ENCODE measurements at places on chromosomes 13 and 19.
A peak's percentile ranks its signal among the peaks of the same experiment; 100 is the strongest.

- no peak for DNase-seq
These were observed 1466.3 kb downstream of the PCDH9 start for GRCh38 chr13:65763811-65764210.

DNA sequence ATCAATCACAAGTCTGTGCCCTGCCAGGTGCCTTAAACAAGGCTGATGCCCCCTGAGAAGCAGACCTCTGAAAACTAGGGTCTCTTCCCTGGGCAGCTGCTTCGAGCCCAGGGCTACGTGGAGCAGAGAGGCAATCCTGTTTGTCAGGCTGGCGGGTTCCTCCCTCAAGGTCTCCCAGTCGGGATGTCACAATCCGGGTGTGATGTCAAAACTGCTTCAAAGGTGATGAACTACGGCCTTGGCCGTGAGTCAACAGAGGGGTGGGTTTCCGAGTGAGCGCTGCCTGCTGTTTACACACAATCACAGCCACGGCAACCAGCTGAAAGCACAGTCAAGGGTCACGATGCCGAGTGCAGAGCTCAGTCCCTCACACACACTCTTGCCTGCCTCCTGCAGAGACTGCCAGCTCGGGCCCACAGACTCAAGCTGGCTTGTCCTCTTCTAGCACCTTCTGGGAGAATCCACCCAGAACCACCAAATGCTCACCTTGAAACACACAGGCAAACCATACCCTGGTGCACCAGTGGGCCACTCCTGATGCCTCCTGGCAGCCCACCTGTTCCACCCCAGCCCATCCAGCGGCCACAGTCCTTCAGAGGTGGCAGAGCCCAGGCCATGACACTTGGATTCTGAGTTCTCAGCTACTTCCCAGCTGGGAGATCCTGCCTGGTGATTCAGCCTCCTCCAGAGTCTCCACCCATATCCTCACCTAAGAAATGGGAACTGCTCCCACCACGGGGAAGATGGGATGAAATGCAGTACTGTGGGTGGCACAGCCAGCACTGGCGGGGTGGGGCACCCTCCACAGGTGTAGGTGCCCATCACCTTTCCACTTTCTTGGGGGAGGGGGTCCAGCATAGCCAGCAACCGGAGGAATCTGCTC is 6.8 kb downstream of the ELL start:
- peak; percentile 92 for DNase-seq

DNA sequence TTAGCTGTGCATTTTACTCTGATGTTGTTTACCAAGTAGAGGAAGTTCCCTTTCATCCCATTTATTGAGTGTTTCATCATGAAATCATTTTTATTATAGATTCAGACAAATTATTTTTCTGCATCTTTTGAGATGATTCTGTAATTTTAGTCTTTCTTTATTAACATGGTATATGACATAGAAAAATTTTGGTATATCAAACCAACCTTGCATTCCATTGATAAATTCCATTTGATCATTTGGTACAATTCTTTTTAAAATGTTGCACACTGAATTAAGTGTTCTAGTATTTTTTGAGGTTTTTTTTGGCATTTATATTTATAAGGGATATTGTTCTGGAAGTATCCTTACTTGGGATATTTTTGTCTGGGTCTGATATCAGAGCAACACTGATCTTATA is 308.4 kb downstream of the DLEU7 start:
- DNase-seq: no peak

DNA sequence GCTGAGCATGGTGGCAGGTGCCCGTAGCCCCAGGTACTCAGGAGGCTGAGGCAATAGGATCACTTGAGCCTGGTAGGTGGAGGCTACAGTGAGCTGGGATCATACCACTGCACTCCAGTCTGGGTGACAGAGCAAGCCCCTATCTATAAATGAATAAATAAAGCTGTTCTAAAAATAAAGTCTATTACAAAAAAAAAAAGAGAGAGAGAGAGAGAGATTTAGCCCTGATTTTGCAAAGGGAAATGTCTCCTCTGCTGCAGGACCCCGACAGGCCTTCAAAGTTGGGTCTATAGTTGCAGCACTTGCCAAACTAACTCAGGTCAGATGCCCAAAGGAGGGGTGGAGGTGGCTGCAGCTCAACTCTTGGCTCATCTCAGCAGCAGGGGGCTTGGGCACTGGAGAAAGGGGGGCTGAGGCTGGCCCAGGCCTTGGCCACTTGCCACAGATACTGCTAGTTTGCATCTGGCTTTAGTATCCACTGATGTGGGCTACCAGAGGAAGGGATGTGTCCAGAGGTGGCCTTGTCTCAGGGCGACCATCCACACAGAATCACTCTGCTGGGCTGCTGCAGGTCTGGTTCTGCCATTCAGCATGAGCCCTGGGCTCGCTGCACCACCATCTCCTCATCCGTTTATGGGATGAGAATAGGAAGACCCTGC is 30.8 kb upstream of the AKT2 start:
- DNase-seq: no peak

DNA sequence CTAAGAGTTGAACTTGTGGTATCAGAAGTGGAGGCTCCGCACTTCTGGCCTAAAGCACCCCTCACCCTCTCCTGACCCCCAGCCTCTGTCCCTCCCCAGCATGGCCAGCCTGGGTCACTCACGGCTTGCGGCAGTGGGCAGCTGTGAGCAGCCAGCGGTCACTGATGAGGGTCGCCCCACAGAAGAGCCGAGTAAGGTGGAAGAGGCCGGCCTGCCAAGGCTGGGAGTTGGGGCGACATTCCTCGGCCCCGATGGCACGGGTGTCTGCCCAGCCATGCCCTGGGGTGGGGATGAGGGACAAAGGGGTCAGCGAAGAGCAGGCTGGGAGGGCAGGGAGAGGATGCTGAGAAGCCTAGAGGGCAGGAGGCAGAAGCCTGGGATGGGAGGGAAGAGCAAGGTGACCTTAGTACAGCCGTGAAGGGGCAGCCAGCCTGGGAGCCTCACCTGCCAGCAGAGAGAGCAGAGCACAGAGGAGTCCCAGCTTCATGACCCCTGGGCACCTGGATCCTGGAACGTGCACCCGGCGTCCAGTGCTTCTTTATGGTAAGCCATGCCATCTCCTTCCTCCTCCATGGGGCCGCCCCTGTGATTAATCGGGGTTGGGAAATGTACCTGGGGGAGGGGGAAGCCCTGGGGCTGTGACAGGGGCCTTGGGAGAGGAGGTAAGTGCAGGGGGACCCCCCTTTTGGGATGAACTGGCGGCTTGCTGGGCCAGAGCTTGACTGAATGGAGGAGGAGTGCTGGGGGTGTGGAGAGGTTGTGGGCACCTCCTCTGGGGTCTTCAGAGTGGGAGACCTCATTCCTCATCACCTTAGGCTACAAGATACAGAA is 7.9 kb upstream of the KLK8 start:
- no peak for DNase-seq

DNA sequence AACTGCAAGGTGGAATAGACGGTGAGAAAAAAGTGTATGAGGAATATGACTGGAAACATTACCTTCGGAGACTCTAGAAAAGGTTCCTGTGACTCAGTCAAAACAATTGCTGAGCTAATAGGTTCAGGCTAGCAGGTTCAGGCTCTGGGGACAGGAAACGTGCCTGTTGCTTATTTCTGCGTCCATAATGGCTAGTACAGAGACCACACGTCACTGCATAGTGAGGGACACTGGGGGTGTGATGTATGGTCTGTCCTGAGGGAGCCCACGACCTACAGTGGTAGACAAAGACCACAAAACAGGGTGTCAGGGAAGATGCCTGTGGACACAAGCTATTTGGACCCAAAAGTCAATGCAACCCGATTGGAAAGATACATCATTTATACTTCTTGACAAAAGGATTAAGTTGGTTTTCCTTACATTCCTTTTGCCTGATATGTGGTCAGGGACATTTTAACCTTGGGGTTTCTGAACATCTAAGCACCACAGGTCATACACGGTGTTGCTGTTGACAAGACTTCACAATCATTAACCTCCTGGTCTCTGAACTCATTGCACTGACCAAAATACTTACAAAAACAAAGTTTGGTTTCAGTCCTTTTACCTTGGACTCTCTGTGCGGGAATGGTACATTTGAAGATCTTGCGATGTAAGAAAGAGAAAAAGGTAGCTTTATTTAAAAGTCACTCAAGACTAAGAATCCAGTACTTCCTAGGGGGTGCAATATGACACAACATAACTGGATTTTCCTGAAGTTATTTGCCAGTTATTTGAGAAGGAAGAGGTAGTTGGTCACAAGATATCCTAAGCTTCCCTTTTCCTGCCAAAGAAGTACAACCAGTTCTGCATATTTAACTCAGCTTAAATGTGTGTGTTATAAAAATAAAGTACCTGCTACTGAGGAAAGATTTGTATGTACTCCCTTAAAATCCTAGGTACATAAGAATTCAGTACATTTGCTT is 20.0 kb downstream of the CRYL1 start:
- no peak for DNase-seq

GRCh38 chr19:1027650-1028061 is 1.2 kb downstream of the CNN2 start:
- no peak for DNase-seq

DNA sequence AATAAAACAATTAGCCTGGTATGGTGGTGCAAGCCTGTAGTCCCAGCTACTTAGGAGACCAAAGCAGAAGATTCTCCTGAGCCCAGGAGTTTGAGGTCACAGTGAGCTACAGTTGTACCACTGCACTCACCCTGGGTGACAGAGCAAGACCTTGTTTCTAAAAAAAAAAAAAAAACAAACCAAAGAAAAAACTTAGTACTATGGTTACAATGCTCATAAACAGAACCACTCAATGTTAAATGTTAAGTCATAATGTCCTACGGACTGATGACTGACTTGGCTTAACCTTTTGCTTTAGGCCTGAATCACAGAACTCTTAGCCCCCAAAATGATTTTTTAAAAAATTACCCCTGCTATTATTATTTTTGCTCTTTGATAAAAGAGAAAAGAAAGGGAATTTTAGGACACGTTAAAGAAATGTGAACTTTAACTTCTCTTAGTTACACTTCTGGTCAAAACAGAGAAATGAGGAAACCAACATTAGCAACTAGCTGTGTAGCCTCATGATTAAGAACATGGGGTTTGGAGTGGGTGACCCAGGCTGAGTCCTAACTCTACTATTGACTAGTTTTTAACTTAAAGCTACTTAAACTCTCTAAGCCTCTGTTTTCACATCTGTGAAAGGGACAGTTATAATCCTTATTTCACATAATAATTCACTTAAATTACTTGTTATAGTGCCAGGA is 13.7 kb upstream of the ELF1 start:
- no peak for DNase-seq

DNA sequence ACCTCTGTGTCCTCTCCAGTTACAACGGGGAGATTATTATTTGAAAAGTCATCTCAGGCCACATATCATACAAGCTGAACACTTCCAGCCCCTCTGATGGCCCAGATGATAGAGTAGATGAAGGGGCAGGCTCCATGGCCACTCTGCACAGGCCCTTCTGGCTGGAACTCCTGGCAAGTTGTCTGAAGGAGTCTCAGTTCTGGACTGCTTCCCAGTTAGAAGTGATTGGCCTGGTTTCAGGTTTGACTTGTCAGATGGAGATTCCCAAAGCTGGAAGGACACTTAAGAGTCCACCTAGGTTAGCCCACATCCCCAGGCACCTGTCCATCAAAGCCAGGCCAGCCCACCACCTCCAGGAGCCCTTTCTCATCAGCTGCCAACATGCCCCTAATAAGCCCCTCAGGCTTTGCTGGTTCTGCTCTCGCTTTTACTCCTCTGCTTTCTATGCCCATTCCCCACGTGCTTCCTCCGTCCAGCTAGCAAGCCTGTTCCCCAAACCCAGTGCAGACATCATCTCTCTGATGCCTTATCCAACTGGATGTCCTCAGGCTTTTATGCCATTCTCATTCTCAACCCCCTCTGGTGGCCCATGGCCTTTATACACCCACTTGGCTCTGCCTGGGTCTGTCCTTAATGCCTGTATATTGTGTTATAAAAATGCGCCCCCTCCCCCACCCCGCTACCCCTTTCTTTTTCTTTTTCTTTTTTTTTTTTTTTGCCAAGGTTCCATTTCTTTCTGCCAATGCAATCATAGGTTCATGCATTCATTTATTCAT is 56.5 kb downstream of the HSPH1 start:
- peak; percentile 65 for DNase-seq

DNA sequence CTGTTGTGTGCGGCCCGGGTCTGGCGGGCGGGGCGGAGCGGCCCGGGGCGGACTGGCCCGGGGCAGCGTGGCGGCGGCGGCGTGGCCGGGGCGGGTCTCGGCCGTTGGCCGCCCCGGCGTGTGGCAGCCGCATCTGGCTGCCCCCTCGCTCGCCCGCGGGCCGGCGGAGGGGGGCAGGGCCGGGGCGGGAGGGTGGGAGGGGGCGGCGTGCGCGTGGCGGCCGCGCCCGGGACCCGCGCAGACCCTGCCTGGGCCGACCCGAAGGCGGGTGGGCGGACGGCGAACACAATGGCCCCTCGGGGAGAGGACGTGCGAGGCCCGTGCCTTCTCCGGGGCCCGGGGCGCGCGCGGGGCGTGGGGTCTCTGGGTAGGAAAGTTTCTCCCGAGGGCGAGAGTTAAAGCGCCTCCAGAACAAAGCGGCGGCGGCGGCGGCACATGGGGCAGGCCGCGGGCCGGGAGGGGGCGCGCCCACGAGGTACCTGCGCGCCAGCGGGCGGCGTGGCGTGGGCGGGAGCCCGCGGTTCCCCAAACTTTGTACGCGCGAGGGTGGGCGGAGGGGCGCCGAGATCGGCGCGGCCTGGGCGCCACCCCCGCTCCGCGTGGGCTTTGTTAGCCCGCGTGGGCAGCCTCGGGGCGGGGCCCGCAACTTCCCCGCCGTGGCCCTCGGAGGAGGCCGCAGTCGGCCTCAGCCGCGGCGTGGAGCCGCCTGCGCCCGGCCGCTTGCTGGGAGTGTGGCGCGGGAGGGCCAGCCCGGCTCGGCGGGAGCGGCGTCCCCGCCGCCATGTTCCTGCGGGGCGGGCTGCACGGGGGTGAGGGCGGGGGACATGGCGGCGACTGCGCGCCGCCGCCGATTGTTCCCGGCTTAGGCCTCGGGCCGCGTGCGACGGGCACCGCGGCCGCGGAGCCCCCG is 764 bp downstream of the MIR17HG start:
- DNase-seq: no peak

DNA sequence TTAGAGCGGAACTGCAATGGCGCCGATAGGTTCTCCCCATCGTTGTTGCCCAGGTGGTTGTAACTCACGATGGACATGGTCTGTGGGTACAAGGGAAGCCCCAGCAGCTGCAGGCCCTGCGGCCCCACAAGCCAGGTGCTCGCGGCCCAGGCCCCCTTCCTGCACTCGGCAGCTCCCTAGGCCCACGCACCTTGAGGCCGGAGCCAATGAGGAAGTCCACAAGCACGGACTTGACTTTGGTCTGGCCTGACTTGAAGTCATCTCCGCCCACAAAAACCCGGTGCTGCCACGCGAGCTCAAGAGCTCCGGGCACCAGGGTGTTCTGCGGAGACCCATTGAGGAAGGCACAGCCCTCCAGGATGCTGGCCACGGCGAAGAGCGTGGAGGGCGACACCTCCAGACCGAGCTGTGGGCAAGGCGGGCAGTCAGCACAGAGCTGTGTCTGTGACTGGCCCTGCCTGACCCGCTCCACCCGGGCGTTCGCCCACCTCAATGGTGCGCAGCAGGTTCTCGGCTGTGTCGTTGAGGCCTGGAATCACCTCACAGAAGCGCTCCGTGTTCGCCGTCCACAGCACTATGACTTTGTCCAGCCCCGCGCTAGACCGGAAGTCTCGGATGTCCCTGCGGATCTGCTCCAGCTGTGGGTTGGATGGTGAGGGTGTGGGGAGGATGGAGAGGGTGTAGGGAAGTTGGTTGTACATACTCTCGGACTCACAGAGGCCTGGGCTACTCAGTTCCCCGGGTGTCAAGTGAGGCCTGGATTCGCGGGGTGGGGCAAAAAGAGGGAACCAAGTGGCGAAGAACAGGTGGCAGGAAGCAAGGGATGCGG is 1.9 kb downstream of the ISYNA1 start:
- no peak for DNase-seq
